ENCODE measurements at places on chromosomes 5 and 9.

DNA sequence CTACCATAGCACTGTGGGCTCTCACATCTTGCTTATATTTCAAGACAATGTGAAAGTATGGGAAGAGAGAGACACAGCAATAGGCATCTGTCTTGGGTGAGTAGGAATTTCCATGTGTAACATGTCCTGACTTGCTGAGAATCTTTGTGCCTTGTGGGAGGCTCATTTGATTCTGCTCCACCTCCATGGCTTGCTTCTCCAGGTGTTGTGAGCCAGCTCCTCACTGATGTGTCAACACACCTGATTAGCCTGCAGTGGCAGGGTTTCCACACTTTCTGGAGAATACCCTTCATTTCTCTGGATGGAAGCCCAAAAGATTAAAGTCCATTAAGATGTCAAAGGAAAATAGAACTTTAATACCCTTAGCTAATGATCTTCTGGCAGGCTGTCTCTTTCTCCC, 613.6 kb downstream of the ZNF608 start:
- DNase-seq = no peak

- no peak for DNase-seq
These were observed 209.8 kb upstream of the ELAVL2 start for GRCh38 chr9:24035816-24036215.

GRCh38 chr9:7676609-7677156, 122.9 kb downstream of the DMAC1 start:
- DNase-seq = no peak

DNA sequence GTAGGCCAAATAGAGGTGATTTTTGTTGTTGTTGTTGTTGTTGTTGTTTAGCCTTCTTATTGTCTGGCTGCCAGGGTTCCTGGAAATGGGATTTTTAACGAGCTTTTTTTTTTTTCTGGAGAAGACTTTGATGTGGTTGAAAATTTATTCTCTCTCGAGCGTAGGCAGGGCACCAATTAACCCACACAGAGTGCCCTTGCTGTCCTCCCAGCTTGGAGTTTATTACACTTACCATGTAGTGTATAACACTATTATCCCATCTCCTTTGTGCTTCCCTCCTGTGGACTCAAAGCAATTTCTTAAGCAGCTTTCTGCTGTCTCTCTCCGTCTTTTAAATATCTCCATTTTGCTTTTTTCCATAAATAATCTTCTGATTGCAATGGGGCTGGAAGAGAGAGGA, 57.4 kb downstream of the OR2K2 start:
- no peak for DNase-seq

GRCh38 chr9:75027187-75028107, 646 bp downstream of the CARNMT1 start:
- peak; percentile 53 for DNase-seq

GRCh38 chr5:95821110-95822021, 1.2 kb downstream of the GLRX start:
- no peak for DNase-seq
